ENCODE measurements at places on chromosomes 3 and 15. TPM values are rescaled to one million over a fixed set of nuclear protein-coding genes. Genes with fewer than 3 reads are reported as not detected.

Gene PPARG
- total RNA-seq: 5.1 TPM

GRCh38 chr3:145094355-145094941 lies 1066.5 kb downstream of the PLOD2 start:
- no peak for DNase-seq

- DNase-seq: no peak
Observed at GRCh38 chr15:73818308-73818985, 54.9 kb upstream of the TBC1D21 start.

DNA sequence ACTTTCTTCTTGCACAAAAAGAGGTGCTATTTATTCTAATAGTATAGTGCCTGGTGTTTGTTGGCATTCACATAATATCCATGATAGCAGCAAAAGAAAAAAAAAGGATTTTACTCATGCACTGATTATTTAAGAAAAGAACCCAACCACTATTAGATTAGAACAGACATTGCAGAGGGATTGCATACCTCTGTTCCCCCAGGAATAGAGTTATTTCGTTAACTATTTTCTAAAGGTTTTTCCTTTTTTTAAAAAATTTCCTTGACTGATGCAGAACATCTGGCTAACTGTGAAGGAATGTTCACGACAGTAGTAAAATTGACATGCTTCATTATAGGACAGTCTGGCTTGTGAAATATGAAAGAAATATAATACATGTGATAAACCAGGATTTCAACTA lies 136.6 kb upstream of the PTX3 start:
- no peak for DNase-seq

Gene CRABP1
- total RNA-seq: not detected

- no peak for DNase-seq
Observed at GRCh38 chr3:111589303-111590142, 5.6 kb downstream of the ZBED2 start.

DNA sequence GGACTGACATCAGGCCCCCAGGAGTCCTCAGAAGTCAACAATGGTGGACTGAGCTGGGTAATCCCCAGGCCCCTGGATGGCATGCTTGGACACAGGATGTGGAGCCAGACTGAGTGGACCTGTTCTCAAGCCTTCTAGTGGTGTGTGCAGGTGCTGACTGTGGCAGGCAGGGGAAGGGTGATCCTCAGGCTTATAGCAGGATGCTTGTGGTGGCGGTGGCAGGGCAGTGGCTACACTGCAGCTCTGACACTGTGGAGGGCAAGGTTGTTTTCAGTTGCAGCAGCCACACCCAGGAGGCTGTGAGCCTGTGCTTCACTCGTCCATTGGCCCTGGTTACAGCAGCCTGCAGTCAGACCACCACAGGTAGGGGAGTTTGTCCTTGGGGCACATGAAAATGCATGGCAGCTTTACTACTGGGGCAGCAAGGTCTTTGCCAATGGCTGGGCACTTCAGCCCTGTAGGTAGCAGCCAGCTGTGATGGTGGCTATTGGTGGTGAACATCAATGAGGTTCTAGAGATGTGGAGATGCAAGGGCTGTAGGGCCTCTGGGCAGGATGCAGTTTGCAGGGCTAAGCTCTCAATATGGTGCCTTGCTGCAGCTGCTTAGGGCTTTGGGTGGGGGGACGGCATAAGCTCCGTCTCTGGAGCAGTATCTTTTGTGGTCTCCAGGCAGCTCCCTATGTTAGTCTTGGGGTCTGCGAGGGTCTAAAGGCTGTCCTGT lies 17.5 kb upstream of the MYO5A start:
- DNase-seq: no peak

GRCh38 chr15:65286069-65286703 lies 497 bp downstream of the PARP16 start:
- DNase-seq: no peak

Gene NAALADL2
- 0.26 TPM for total RNA-seq

GRCh38 chr3:194443901-194444300 lies 42.9 kb downstream of the ATP13A3 start:
- DNase-seq: no peak

GRCh38 chr15:59306520-59307164 lies 66.0 kb downstream of the MYO1E start:
- no peak for DNase-seq

Gene CLPX
- 85.2 TPM for total RNA-seq

- DNase-seq: no peak
Observed at GRCh38 chr3:177676947-177677587, 479.8 kb upstream of the TBL1XR1 start.

DNA sequence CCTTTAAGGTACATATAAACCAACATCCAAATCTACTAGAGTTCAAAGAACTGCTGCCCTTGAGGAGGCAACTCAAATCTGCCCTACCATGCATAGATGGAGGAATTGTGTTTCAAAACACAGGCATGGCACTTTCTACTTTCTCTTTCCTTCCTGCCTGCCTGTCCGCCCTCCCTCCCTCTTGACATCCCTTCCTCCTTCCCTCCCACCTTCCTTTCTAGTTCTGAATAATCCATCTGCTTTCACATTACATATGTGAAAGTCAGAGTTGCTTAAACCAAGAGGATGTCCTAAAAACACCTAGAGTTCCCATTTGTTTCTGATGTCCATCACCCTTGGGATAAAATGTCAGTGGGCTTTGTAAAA lies 537.6 kb downstream of the FOXP1 start:
- no peak for DNase-seq

- no peak for DNase-seq
Observed at GRCh38 chr3:3429841-3430240, 250.3 kb upstream of the CRBN start.

DNA sequence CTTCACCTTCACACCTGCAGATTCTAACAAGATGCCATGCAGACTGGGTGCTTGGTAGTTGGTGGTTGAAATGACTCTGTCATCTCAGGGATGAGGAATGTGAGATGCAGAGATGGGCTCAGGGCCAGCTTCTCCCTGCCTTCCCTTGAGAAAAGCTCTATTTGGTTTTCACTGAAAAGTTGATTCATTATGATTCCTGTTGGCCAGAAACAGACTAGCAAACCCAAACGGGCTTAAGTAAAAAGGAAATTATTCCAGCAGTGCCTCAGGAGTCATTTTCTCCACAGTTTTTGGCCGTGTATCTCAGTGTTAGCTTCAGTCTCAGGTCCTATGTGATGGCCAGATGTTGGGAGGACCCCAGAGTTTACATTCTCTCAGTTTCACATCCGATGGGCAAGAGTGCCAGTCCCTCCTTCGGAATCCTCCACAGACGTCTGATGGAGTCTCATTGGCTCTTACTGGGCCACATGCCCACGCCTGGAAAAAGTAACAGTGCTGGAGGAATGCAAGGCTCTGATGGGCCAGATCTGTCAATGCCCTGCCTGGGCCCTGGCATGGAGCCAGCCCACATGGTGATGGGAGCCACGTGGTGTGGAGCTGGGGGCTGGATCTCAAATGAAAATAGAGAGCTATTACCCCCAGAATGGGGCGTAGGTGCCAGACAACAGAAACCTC lies 22.3 kb upstream of the SACM1L start:
- no peak for DNase-seq

Gene RPL4
- 2,301 TPM for total RNA-seq

- DNase-seq: peak; percentile 59
Observed at GRCh38 chr15:43440721-43441281, 52.2 kb downstream of the TP53BP1 start.

Gene GABRR3
- total RNA-seq: not detected

GRCh38 chr15:28103831-28104230 lies 4.7 kb upstream of the OCA2 start:
- no peak for DNase-seq

DNA sequence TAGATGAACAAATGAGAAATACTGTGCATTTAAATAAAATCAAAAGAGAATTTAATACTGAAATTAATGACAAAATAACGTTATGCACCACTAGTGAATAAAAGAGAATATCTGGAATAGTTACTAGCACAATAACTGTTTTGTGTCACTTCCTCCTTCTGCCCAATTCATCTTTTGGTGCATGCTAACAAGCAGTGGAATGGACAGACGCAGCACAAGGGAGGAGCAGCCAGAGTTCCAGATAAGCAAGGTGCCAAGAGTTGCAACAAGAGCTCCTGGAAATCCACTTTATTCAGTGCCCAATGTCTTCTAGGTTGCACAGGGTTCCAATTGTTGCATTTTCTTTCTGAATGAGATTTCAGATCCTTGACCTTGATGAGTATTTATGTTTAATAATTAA lies 66.5 kb upstream of the PLXND1 start:
- DNase-seq: no peak

Gene SGO1
- not detected for total RNA-seq
